ENCODE measurements at places on chromosomes 6 and 20.

DNA sequence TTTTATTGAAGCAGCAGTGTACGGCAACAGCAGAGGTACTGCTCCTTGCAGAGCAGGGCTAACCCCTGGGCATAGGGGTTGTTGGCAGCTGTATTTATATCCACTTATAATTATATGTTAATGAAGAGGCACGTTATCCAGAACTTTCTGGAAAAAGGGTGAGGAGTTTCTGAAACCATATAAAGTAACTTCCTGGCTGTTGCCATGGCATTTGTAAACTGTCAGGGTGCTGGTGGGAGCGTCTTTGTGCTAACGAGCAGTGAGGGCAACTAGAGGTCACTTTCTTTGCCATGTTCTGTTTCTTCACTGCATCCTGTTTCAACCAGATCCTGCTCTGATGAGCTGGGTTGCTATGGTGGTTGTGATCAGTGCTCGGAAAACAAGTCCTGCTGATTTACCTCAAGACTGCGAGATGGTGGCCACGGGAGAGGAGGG is 11.1 kb upstream of the ARFGEF2 start:
- DNase-seq, result no peak

- no peak for DNase-seq
Observed at GRCh38 chr6:49772285-49772684, 14.8 kb downstream of the PGK2 start.

GRCh38 chr6:112207131-112207530 is 47.2 kb downstream of the LAMA4 start:
- DNase-seq, result no peak

- DNase-seq, result peak; percentile 23
Observed at GRCh38 chr20:8421981-8422380, 289.9 kb downstream of the PLCB1 start.

GRCh38 chr6:32947552-32948465 is 5.1 kb downstream of the HLA-DMA start:
- peak; percentile 47 for DNase-seq

DNA sequence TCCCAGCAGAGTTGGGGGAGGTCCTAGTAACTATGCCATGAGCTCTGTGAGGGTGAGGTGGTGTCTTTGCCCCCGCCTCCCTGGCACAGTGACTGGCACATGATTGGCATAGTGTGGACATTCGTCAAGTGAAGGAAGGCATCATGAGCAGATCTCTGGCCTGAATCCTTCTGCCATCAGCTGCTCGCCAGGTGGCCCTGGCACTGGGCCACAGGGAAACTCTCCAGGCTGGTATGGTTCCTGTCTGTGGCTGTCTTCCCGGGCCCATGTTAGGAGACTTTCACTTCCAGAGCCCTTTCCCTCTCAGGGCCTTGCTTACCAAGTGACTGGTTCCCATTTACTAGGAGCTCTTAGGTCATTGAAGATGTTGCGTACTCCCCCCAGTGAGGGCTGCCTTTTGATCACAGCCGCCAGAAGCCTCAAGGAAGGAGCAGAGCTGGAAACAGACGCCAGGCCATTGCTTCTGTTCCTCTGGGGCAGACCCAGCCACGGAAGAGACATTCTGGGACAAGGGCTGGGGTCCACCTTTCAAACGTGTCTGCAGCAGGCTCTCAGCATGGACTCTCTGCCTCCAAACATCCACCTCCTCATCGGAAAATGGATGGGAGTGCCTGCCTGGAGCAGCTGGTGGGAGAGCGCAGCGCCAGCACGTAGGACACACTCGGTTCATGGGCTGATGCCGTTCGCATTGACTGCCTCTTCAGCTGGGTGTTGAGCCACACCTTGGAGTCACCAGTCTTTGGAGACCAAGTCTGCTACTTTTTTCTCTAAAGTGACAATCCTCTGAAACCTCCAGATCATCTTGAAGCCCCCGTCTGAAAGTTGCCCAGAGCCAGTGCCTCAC is 67.2 kb downstream of the PTPN1 start:
- DNase-seq, result no peak

DNA sequence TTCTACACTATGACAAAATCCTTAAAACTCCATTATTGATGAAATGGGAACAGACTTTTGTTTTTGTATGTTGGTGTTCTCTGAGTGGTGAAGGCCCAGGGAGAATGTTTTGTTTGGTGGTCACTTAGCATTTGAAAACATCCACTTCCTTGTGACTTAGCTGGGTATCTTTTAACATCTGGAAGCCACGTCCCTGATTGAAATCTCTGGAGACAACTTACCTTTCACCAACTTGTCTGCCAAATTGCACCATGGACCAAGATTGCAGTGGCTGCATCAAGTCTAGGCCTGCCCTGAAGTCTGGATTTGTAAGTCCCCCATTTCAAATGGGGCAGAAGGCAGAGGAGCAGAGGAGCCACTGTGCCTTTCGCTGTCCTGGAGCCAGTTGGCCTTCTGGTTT is 534 bp upstream of the EFCAB8 start:
- DNase-seq, result no peak

DNA sequence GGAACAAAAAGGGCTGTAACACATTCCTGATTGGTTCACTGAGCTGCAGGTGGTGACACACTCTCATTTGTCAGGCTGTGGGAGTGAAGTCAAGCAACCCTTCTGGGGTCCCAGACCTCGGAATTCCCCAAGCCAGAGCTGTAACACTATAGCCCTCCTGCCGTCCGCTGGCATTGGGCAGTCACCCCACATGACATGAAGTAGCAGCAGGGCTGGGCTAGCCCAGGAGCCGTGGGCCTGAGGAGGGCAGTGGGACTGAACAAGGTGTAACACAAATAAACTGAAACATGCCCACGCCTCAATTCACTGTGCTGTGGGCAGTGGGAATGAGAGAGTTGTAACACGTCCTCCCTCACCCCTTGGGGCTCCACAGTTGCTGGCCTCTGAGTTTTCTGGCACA is 689.1 kb upstream of the EYS start:
- no peak for DNase-seq
